ENCODE measurements at places on chromosomes 5 and 9. TPM values are rescaled to one million over a fixed set of nuclear protein-coding genes. Genes with fewer than 3 reads are reported as not detected.
A peak's percentile ranks its signal among the peaks of the same experiment; 100 is the strongest.

The OGN gene
- 0.88 TPM for total RNA-seq

The CACFD1 gene
- 8.0 TPM for total RNA-seq

The ADAMTS19 gene
- total RNA-seq = not detected

The ARL14EPL gene
- total RNA-seq = not detected

- no peak overlapping the region for H3K4me3 ChIP-seq
- no peaks in the 10 kb centered on the region for H3K36me3 ChIP-seq
- no peaks in the 10 kb centered on the region for H3K27me3 ChIP-seq
- no peak overlapping the region for H3K27ac ChIP-seq
- peak; percentile 8 for DNase-seq
These were observed 3.1 kb upstream of the EEIG1 start for GRCh38 chr9:127983847-127984289.

GRCh38 chr9:68844631-68845612 lies 139.9 kb downstream of the PIP5K1B start:
- H3K4me1 ChIP-seq = no peaks in the 10 kb centered on the region
- no peaks in the 10 kb centered on the region for H3K27me3 ChIP-seq
- DNase-seq = no peak
- H3K36me3 ChIP-seq = no peaks in the 10 kb centered on the region

DNA sequence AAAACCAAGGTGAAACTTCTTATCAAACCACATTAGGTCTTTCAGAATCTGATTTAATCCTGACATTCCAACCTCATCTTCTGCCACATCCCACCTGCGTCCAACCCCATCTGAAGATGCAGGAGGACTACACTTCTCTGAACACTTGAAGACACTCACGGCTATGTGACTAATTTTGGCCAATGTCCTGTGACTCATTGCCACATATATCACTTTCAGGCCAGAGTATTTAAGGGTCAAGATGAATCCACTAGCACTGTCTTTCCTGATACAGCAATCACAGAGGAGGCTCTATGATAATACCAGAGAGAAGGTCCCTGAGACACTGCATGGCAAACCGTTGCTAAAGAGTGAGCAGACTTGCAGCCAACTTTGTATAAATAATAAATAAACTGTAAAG lies 323.4 kb downstream of the NR2F1-AS1 start:
- H3K4me1 ChIP-seq = peaks cover 4% of the 10 kb centered on the region
- no peak overlapping the region for H3K27ac ChIP-seq
- H3K36me3 ChIP-seq = no peaks in the 10 kb centered on the region
- H3K27me3 ChIP-seq = no peaks in the 10 kb centered on the region

DNA sequence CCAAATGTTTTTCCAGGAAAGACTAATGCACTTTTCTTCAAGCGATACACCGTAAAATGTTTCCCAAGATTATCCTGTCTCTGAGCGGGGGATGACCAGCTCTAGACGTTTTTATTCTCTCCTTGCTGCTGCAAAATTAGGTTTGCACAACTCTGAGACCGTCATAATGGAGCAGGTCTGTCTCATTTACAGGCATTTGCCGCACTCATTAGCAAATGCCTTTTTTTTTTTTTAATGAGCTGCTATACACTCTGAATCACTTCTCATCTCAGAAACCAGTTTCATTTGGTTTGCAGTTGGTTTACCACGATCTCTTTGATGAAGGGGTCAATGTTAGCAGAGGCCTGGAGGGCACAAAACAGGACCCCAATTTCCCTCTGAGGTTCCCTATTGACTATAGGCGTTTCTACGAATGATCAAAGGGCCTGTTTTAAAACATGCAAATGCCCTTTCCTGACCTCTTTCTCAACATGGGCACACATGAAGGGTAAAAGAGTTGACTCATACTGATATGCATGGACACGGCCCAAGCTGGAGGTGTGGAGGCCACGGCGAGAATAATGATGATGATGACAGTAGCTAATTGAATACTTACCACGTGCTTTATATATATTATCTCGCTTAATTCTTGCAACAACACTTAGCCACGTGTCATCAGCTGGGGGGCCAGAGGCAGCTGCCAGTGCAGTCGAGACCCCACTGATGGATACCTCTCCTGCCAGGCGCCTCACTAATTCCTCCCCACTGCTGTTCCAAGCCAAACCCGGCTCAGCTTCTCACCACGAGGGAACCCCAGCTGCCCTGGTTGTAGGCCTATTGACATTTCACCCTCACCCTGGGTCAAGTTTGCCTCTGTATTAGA lies 89.9 kb upstream of the PTCH1 start:
- no peaks in the 10 kb centered on the region for H3K36me3 ChIP-seq
- DNase-seq = no peak
- H3K27me3 ChIP-seq = no peaks in the 10 kb centered on the region
- no peak overlapping the region for H3K4me3 ChIP-seq
- H3K4me1 ChIP-seq = no peaks in the 10 kb centered on the region

DNA sequence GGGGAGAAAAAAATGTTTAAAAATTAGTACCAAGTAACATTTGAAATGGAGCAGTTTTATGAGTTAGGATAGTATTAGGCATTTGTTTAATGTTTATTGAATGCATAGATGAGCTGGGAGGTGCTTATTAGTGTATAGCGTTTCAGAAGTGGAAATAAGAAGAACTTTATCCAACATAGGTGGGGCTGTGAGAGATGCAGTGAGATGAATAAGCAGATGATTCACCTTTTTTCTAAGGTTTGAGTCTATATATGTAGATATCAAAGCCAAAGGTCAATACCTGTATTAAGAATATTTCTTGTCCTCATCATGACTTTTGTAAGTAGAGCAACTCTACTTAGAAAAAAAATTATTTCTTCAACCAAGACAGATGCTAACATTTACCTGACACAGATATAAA lies 54.6 kb upstream of the POU4F3 start:
- H3K27ac ChIP-seq = peak overlapping the region; percentile 69
- H3K4me3 ChIP-seq = no peak overlapping the region
- peaks cover 27% of the 10 kb centered on the region for H3K36me3 ChIP-seq
- H3K27me3 ChIP-seq = no peaks in the 10 kb centered on the region

DNA sequence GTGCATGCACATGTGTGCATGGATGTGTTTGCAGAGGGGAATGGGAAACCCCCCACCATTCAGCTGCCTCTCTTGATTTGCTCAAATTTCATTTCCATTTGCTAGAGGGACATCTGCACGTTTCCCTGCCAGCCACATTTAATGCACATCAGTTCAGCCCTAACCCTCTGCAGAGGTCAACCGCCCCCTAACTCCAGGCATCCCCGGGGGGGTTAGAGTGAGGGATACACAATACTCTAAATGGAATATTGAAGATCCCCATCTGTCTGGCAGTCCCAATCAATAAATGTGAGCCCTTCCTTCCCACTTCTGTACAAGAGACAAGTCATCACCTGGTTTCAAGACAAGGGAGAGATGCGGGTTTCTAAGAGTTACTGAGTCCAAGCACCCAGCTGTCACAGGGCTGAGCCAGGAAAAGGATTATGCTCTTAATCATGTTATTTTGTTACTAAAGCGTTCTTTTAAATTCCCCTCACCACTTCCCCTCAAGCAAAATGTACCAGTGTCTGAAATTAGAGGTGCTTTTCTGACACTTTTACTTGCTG lies 134.1 kb downstream of the SEMA6A start:
- DNase-seq = no peak
- H3K27me3 ChIP-seq = no peaks in the 10 kb centered on the region
- H3K36me3 ChIP-seq = no peaks in the 10 kb centered on the region
- H3K27ac ChIP-seq = no peak overlapping the region
- H3K4me3 ChIP-seq = no peak overlapping the region
- no peaks in the 10 kb centered on the region for H3K4me1 ChIP-seq

DNA sequence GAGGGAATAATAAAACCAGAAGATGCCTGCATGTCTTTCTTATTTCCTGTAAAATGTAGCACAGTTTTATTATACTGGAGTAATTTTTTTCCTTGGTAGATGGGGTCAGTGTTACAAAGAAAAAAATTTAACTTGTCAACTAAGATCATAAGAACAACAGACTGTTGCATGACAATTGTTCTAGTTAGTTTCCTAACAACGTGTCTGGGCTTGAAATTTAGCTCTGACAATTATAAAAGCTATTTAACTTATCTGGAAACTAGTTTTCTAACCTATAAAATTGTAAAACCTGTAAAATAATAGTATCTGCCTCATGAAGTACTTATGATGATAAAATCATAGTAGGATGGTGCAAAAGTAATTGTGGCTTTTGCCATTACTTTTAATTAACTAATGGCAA lies 4.9 kb downstream of the SHOC1 start:
- no peak overlapping the region for H3K4me3 ChIP-seq
- no peaks in the 10 kb centered on the region for H3K27me3 ChIP-seq
- no peaks in the 10 kb centered on the region for H3K4me1 ChIP-seq
- H3K36me3 ChIP-seq = no peaks in the 10 kb centered on the region

DNA sequence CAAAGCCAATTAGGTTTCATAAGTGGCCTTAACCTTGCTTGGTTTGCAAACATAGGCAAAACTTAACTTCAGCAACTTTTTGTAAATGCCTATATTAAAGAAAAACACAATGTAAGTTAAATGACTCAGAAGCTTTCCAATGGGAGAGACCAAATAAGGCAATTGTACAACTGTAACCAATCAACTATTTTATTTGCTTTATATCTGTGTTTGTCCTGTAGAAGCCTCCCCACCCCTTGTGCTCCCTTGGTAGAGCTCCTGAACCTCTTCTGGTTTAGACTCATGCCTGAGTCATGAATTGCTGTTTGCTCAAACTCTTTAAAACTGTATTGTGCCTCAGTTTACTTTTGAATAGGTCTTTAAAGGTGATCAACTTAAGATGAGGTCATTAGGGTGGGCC lies 3.0 kb upstream of the C1QTNF3 start:
- no peak overlapping the region for H3K27ac ChIP-seq
- H3K27me3 ChIP-seq = no peaks in the 10 kb centered on the region
- no peaks in the 10 kb centered on the region for H3K36me3 ChIP-seq
- DNase-seq = peak; percentile 48

DNA sequence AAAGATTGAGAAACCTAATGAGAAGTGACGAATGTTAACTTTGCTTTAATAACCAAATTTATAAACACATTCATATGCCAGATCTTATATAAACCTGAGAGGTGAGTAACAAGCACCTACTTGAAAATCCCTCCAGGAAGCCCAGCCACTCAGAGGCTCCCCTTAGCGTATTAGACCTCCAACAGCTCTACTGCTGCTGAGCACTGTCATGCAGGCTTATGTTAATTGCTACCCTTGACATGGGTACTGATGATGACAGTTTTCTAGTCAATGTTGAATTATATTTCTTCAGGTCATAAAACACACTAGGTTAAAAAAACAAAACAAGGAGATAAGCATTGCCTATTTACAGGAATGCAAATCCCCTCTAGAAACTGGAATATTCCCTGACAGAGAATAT lies 161.2 kb downstream of the MPDZ start:
- peaks cover 8% of the 10 kb centered on the region for H3K4me1 ChIP-seq
- peaks cover 30% of the 10 kb centered on the region for H3K36me3 ChIP-seq
- H3K27ac ChIP-seq = no peak overlapping the region
- no peak overlapping the region for H3K4me3 ChIP-seq

DNA sequence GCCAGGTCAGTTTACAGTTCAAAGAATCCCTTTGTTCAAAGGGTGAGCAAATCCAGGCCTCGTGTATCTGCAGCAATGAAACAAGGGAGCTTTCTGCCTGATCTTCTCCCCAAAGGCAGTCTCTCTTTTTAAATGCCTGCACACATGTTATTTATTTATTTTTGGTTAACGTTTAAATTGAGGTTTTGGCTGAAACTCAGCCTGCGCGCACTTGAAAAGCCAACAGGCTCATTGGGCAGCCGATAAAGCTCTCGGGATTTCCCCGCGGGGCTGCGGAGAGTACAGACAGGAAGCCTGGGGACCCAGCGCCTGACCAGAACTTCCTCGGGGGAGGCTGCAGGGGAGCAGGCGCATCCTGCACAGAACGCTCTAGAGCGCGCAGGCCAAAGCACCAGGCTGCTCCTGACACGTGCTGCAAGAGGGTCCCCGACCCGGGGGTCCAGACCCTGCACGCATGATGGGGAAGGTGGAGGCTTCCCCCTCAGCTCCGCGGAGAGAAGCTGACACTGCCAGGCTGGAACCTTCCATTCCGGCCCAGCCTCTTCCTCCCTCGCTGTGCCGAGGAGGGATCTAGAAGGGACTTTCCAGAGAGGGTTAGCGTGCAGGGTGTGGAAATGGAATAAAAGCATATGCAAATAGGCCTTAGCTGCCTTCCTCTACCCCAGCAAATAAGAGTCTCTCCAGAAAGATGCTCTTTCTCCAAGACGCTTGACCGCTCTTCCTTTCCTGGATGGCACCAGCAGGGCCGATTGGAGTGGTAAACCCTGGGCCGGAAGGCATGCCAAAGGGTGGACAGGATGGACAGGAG lies 46.1 kb downstream of the PTTG1 start:
- no peaks in the 10 kb centered on the region for H3K36me3 ChIP-seq
- peak; percentile 75 for DNase-seq
- peak overlapping the region; percentile 66 for H3K4me3 ChIP-seq
- H3K4me1 ChIP-seq = peaks cover 48% of the 10 kb centered on the region

DNA sequence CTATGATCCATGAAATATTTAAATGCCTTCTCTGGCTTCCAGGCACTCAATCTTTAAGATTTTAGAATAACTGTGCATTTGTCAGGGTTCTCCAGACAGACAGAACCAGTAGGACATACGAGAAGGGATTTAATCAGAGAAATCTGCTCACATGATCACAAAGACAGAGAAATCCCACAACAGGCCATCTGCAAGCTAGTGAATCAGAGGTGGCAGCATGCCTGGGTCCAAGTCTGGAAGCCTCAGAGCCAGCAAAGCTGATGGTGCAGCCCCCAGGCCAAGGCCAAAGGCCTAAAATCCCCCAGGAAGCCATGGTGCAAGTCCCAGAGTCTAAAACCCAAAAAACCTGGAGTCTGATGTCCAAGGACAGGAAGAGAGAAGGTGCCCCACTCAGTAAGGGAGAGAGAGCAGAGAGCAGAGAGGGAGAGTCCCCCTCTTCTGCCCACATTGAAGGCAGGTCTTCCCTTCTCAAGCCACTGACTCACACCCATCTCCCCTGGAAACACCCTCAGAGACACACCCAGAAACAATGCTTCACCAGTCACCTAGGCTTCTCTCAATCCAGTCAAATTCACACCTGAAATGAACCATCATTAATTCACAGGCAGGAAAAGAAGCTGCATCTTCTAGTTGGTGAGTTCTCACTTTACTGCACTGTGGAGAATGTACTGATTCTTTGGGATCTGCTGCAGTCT lies 48.7 kb downstream of the CAMSAP1 start:
- DNase-seq = peak; percentile 35
- H3K27ac ChIP-seq = no peak overlapping the region
- H3K4me1 ChIP-seq = peaks cover 17% of the 10 kb centered on the region
- peaks cover 7% of the 10 kb centered on the region for H3K36me3 ChIP-seq
- no peak overlapping the region for H3K4me3 ChIP-seq

DNA sequence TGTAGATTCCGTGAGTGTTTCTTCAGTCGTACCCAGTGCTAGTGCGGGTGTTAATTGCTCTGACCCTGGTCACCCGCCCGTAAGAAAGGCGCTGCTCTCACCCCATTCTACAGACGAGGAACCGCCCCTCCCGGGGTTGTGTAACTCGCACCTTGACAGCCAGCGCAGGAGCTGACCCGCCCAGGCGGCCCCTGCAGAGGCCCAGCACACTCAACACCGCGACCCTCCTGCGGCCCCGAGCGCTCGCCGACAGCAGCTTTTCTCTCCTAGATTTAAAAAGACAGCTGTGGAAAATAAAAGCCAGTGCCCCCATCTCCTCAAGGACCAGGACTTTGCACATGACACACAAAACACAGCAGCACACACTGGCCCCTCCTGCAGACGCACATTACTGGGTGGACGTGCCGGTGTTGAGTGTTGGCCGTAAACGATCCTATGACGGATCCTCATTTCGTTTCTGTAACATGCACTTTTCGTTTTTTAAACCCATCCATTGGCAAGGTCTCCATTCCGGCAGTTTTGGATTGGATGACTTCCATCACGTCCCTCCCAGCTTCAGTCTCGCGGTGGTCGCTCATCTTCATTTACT lies 22.9 kb downstream of the OR2V2 start:
- peak; percentile 65 for DNase-seq
- H3K4me3 ChIP-seq = peak overlapping the region; percentile 47
- H3K27me3 ChIP-seq = no peaks in the 10 kb centered on the region

Data from osteoblast (primary cell).